ENCODE measurements at places on chromosomes 1 and 21. TPM values are rescaled to one million over a fixed set of nuclear protein-coding genes. Genes with fewer than 3 reads are reported as not detected.

The SLC6A9 gene
- total RNA-seq = 1.8 TPM

DNA sequence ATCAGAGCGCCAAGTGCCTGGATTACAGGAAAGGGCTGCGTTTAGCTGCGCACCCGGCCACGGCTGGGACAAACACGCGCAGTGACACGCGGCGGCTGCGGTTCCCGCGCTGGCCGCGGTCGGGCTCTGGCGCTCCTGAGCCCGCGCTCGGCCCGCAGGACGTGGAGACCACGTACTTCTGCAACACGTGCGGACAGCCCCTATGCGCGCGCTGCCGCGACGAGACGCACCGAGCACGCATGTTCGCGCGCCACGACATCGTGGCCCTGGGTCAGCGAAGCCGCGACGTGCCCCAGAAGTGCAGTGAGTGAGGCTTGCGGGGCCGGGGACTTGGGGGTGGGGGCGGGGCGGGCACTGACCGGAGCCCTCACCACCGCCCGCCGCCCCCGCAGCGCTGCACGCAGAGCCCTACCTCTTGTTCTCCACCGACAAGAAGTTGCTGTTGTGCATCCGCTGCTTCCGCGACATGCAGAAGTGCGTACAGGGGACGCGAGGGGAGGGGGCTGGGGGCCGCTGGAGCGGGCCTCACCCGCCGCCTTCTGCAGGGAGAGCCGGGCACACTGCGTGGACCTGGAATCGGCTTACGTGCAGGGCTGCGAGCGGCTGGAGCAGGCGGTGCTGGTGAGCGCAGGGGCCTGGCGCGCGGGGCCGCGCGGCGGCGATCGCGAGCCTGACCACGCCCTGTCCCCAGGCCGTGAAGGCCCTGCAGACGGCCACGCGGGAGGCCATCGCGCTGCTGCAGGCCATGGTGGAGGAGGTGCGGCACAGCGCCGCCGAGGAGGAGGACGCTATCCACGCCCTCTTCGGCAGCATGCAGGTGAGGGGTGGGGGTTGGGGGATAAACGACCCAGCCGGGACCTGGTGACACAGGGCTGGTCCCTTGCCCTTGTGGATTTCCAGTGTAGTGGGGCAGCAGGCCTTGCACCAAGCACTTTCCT is 3.1 kb downstream of the RNF207 start:
- DNase-seq = no peak

- DNase-seq = no peak
These were observed 47.8 kb downstream of the AZIN2 start for GRCh38 chr1:33128781-33129180.

The CHRM3 gene
- 6.5 TPM for total RNA-seq

DNA sequence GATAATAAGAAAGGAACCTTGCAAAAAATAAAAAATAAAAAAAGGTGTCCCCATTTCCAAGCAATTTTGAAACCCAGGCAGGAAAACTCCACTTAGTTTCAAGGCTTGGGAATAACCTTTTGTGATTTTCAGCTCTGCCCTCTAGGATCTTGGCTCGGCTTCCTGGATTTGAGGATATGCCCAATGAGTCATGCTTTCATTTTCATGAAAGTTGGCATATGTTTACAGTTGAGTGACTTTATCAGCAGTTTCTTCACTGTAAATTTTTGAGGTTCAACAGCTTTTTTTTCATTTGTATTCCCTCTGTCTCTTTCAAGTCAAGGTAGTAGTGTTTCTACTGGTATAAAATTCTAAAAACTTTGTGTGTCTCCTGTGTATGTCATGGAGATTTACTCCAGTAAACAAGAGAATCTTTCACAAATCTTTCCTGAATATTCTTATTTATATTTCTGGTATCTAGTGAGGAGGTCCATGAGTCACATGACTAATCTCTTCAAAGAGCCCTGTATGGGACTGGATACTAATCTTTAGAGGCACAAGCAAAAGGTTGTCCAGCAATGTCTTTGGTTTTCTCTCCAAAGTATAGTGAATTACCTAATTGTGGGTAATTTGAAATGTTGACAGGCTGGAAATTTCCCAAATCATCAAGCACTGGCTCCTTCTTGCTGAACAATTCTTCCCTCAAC is 335.3 kb downstream of the BRINP2 start:
- DNase-seq = no peak

DNA sequence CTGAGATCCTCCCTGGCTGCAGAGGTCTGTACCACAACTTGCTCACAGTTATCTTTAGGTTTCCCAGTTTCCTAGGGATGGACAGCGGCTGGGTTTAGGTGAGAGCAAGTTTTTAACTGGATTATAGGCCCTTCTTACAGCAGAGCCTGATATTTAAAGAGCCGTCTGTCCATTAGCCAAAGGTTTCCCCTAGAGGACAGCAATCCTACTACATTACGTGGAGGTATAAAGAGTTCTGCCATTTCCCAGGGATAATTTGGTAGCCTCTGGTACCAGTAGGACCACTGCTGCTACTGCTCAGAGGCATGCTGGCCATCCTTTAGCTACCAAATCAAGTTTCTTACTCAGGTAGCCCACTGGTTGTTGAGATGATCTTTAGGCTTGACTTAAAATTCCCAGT is 21.9 kb upstream of the FCGR2A start:
- no peak for DNase-seq

The PDPN gene
- total RNA-seq = 16.2 TPM

The SUSD4 gene
- not detected for total RNA-seq

DNA sequence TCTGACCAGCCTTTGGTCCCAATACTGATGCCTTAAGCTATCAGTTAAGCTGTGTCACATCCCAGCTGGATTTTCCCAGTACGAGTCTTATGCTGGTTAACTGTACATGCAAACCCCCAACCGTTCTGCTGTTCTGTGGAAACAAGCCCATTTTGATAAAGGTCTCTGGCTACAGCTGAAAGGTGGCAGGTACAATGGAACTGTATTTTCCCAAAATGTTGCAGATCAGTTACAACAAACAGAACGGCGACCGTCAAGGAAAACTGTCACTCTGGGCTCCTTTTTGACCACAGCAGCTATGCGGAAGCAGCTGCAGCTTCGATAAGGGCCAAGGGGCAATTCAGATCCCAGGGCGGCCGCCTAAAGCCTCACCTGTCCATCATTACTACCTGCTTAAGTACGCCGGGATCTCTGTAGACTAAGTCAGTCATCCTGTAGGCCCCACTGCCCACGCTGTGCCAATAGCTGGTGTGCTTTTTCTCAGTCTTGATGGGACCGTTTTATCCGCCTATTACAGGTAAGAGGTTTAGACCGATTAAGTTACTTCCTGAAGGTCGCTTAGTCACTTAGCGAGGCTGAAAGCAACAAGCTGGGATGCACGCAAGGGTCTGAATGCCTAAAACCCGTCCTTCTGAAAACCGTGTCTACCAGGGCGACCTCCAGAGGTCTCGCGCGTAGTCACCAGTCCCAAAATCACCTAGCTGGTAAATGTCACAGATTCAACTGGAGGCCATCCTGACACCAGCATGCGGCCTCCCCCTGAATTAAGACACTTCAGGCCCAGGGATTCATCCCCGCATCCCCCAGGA is 11.1 kb upstream of the RAB42 start:
- no peak for DNase-seq

The GPR153 gene
- 10.8 TPM for total RNA-seq

- DNase-seq = no peak
These were observed 15.6 kb downstream of the EVA1C start for GRCh38 chr21:32427958-32428623.

GRCh38 chr1:217539510-217539909 is 91.4 kb downstream of the GPATCH2 start:
- no peak for DNase-seq
